ENCODE measurements at places on chromosomes 7 and 10.

- no peak for DNase-seq
These were observed 10.6 kb upstream of the LAMTOR4 start for GRCh38 chr7:100137851-100138760.

DNA sequence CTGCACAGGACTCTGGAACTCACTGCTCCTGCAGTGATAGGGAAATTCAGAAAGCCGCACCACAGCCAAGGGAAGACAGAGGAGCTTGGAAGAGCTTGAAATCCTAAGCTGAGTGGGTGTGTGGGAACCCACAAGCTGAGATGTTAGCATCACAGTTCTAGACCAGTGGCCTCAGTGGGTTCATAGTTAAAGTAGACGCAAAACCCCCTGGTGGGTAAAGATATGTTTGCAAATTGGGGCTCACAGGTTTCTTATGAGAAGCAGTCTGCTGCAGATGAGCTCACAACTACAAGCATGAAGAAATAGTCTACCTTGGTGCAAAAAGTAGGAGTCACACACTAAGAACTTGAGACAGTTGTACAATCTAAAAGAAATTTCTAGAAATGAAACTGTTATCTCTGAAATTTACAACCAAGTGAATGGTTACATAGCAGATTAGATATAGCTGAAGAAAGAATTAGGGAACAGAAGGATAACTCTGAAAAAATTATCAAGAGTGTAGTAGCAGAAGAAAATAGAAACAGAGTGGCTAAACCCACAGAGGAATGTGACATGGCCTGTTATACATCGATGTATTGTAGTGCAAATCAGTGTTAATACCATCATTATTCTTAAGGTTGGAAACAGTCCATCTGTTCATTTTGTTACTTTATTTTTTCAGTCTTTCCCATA, 77.2 kb downstream of the DYNC2I1 start:
- no peak for DNase-seq

GRCh38 chr7:2172311-2173188, 60.2 kb downstream of the MAD1L1 start:
- DNase-seq = no peak

DNA sequence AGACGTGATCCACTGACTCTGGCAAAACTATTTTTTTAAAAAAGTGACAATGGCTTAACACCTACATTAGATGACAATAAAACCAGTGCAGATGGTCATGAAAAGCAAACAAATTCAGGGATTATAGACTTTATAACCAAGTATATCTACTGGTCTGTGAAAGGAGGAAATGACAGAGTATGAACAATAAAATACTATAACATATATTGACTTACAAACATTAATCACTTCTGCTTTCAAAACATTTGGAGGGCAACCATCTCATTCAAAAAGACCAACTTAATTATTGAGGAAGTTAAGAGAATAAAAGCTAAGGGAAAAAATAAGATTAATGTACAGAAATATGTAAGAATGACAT, 34.8 kb downstream of the JMJD1C start:
- DNase-seq = no peak

DNA sequence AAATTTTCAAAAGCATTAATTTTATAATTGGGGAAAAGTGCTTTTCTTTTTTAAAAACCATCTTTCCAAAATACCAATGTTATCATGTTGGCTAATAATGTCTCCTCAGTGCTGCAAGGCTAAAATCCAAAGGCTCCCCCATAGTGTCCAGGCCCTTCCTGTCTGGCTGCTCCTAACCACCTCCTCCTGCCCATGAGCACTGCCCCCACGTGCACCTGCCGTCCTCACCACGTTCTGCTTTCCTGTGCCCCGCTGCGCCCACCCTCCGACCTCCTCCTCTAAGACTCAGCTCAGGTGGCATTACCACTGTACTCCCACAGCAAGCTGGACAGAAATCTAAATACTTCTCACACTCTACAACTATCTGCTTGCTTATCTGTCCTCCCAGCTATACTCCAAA, 17.7 kb downstream of the PAXIP1 start:
- DNase-seq = no peak

DNA sequence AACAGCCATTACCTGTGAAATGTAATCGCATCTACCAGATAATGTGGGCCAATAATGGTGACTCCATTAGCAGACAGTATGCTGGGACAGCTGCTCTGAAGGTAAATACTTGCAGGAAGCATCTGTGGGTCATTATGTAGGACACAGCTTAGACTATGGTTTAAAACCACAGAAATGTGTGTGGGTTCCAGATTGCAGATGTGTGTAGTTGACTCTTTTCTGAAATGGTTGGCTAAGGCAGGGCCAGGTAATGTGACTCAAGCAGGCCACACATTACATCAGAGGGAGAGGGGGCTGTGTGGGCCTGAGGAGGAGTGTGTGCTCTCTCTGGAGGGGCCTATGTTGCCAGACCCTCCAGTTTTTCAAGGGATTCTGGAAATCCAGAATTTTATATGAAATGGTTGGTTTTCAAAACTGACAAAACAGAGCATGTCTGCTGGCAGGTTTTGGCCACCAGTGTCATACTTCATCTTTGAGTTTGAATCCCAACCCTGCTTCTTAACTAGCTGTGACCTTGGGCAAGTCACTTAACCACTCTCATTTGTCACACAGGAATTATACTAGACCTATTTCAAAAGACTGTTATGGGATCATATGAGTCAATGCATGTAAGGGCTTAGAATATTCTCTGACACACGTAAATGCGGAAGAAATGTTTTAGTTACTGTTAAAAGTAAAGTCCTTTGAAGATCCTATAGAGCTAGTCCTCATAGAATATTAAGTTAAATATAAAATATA, 64.5 kb downstream of the MCMBP start:
- DNase-seq = no peak

DNA sequence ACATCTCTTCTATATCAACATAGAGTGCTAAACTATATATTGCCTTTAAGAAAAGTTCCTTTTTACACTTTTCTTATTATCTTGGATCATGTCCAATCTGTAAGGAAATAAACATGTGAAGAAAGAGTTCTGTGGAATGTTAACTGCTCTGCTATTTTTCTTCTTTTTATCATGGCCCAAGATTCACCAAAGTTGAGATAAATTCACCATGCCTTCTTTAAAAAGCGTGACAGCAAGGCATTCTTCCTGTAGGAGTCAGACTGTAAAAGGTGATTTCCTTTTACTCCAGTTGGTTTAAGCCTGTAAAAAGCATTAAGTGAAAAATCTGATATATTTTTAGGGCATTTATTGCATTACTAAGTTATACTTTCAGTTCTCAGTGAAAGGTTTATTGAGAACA, 165.7 kb upstream of the FZD1 start:
- DNase-seq = no peak

DNA sequence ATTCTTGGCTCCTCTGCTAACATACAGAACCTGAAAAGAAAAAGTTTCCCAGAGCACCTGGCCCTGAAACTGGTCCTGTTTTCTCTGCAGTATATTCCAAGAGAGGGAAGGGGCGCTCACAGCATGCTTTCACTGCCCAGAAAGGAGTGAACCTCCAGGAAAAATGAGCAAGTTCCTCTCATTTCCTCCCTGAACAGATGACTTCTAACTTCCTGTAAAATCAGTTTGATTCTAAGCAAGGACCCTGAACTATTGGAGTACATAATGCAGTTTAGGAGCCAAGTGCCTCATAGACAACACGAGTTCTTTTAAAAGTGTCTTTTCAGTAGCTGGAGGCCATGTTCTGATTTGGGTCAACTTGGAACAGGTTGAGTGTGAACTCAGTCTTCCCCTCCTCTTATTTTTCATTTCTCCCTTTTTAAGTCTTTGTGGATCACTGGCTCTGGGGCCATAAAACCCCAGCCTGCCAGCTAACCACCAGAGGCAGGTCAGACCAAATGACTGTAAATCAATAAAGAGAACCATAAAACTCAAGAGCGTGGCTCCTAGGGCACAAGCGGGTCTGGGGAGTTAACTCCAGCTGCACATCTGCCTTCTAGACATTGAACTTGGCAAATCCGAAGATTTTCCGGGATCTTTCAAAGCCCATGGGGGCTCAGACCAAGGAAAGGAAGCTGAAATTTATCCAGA, 5.9 kb upstream of the LRRC18 start:
- DNase-seq = no peak

GRCh38 chr7:95245828-95246500, 78.4 kb downstream of the PON1 start:
- DNase-seq = no peak

GRCh38 chr10:37713132-37713501, 144.3 kb downstream of the ZNF248 start:
- DNase-seq = no peak

DNA sequence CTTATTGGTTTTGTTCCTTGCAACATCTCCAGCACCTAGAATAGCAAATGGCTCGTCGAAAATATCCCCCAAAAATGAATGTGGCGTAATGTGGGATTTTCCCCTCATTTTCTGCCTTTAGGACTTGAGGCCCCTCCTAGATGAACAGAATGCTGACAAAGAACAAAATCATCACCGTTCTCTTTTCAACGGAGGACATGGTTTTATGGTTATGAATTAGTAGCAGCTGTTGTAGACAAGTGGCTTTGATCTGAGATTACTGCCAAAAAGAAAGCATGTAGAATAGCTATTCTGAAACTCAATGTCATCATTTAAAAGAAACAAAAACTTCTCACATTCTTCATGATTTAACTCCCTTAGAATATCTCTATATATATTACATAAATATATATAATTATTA, 17.2 kb upstream of the CALN1 start:
- DNase-seq = no peak

DNA sequence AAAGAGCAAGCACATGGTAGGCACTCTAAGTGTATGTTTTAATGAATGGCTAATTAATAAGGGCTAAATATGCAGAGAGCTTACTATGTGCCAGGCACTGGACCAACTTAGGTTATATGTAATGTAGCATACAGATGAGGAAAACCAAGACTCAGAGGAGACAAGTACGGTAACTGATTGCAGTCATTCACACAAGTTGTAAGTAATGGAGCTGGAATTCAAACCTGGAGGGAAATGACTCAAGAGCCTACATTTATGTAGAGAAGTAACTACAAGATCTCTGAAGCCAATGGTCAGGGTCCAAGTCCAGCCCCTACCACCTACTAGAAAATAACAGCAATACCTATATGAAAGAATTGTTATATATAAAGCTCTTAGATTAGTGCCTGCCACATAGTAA, 97.3 kb upstream of the KCNIP2 start:
- DNase-seq = no peak

GRCh38 chr7:55198634-55199392, 166.3 kb upstream of the LANCL2 start:
- DNase-seq = no peak

GRCh38 chr10:68992636-68993440, 4.2 kb downstream of the KIFBP start:
- DNase-seq = no peak

DNA sequence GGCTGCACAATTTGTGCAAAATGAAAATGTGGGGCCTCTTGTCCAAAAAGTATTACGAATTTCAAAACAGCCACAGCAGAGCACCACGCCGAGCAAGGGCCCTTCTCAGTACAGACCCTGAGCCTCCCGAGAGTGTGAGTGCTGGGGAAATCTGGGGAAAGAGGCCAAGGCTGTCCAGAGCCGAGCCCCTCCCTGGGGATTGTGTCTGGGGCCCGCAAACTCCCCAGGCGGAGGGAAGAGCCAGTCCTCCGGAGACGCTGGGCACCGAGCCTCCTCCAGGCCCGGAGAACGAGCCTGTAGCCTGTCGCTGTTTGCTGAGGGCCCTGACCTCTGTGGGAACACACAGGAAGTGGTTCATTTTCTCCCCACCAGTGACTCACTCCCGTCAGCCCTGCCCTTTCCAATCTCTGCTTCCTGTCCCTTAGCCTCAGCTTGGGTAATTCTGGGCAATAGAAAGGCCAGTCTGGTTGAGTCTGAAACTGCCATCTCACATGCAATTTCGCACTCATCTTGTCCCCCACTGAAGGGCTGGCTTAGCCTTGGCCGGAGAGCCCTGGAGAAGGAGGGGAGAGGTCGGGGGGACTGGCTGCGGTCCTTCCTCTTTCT, 19.5 kb upstream of the GNA12 start:
- DNase-seq = peak; percentile 31

DNA sequence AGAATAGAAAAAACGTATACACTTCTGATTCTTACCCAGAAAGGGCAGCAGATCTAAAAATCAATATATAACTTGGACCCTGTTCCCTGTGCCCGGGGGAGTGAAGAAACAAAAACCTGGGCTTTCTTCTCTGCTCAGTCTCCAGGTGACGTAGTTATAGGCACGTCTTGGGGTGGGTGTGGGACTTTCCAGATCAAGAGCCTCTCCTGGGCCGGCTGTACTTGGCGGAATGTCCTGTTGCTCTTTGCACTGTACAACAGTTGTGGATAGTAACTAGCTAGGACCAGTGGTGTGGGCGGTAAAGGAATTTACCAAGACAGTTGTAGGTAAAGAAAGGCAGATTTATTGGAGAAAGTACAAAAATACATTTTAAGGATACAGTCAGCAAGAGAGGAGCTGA, 40.4 kb upstream of the STEAP4 start:
- no peak for DNase-seq

DNA sequence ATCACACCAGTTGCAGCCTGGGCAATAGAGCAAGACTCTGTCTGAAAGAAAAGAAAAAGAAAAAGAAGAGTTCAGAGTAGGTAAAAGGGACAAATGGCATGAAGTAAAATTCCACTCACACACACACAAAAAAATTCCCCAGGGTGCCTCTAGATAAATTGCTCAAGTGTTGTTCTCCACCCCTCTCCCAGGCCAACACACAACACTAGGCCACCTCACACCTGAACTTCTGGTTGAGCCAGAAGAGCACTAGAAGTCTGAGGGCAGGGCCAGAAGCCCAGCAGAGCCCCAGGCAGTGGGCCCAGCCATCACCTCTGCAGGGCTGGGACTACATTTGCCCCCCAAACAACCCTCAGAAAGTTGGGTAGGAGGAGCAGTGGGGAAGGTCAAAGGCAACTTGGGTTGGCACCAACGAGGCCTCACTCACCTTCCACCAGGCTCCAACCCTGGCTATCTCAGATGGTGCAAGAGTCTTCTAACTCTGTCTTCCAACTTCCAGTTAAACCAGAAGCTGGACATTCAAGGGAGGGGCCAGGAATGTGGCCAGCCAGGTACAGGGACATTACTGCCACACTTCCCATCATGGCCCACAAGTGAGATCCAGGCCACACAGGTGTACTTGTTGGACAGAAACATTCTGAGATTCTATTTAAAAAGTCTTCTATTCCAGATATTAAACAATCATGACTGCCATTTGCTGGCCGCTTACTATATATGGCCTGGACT, 25.6 kb upstream of the DLX6 start:
- DNase-seq = no peak

DNA sequence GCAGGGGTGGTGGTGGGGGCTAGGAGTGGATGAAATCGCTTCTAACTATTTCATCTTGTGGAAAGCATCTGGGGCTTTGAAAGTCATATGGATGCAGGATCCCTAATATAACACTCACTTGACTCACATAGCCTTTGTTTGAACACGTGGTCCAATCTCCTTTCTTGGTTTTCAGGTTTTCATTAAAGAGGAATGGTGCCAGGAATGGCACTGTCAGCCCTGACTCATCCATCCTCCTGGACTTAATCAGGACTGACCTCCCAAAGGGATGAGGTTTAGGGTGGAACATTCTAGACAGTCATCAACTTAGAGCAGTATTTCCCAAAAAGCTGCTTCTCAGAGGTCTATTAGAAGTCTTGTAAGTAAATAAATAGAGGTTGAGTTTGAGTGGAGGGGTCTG, 162.0 kb upstream of the PLXNA4 start:
- no peak for DNase-seq

- no peak for DNase-seq
These were observed 319.8 kb downstream of the FRMD4A start for GRCh38 chr10:14010769-14011574.

GRCh38 chr10:20767028-20767427, 130.1 kb downstream of the NEBL start:
- DNase-seq = no peak

GRCh38 chr10:16445770-16446469, 9.1 kb downstream of the PTER start:
- DNase-seq = no peak

Measured in stimulated activated CD8-positive, alpha-beta memory T cell treated with anti-CD3 and anti-CD28 coated beads, Interleukin-4, amount 100 ng/mL, for 4 hours (primary cell).